ENCODE measurements at places on chromosomes 1 and 21. TPM values are rescaled to one million over a fixed set of nuclear protein-coding genes. Genes with fewer than 3 reads are reported as not detected.

GRCh38 chr1:100866041-100866900 lies 28.4 kb downstream of the EXTL2 start:
- peaks cover 4% of the 10 kb centered on the region for H3K4me1 ChIP-seq
- H3K27me3 ChIP-seq: no peaks in the 10 kb centered on the region
- no peak overlapping the region for H3K4me3 ChIP-seq
- no peak for DNase-seq
- H3K36me3 ChIP-seq: no peaks in the 10 kb centered on the region

DNA sequence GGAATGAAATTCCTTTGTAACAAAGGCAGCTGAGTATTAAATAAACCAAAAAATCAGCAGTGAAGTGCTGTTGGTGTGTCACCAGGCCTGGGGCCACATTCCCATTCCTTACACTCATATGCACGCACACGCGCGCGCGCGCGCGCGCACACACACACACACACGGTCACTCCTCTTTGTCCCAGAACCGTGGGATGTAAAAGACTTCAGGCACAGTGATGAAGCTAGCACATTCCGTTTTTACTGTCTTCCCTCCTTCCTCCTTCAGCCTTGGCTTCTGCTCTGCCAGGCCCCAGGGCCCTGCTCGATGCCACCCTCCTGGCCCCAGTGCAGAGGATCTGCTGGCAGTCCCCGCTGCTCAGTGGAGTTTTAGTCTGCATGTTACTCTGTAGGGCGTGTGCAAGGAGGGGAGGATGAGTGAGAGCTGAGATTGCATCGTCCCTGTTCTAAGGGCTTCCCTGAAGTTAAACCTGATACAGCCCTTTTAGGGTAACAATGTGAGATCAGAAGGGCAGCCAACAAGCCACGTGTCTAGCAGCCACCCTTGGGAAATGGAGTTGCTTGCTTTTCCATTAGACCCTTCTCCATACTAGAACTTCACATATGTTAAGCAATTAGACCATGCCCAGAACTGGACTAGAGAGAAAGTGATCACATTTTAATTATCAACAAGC lies 71.7 kb upstream of the WDR26 start:
- peaks cover 61% of the 10 kb centered on the region for H3K4me1 ChIP-seq
- DNase-seq: no peak
- no peaks in the 10 kb centered on the region for H3K27me3 ChIP-seq
- H3K4me3 ChIP-seq: no peak overlapping the region
- no peak overlapping the region for H3K27ac ChIP-seq
- peaks cover 2% of the 10 kb centered on the region for H3K36me3 ChIP-seq

LRRC38 gene
- not detected for total RNA-seq

DNA sequence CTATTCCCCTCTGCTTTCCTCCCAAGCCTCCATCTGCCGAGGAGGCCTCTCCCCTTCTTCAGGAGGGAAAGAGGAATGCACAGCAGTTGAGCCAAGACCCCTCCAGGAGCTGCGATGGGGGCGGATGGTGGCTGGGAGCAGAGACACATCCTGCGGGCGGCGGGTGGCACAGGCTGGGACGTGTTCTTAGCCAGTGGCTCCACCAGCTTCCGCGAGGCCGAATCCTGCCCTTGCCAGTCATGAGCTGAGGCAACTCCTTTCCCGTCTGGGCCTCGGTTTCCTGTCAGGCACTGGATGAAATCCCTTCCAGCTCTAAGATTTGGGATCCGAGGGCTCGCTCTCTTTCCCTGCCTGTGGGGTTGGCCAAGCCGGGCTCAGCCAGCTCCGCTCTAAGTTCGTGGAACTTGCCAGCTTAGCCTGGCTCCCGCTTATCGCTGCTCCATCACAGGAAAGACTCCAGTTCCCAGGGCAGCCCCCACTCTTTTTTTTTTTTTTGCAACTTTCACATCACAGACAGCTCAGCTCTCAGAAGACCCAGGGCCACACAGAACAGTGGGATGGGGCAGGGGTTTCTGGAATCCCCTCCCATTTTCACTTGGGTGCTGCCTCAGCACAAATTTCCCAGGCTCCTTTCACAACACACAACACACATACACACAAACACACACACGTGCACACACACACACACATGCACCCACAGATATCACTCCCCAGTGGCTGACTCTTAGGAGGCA lies 506 bp downstream of the MYOM3 start:
- no peak for DNase-seq
- H3K27ac ChIP-seq: no peak overlapping the region
- H3K4me3 ChIP-seq: peak overlapping the region; percentile 29
- peaks cover 41% of the 10 kb centered on the region for H3K4me1 ChIP-seq
- no peaks in the 10 kb centered on the region for H3K36me3 ChIP-seq

CD52 gene
- not detected for total RNA-seq

GRCh38 chr1:236175642-236176336 lies 33.5 kb downstream of the GPR137B start:
- DNase-seq: no peak
- H3K27ac ChIP-seq: peak overlapping the region; percentile 58
- peaks cover 3% of the 10 kb centered on the region for H3K36me3 ChIP-seq
- H3K4me1 ChIP-seq: peaks cover 15% of the 10 kb centered on the region
- H3K27me3 ChIP-seq: no peaks in the 10 kb centered on the region

DNA sequence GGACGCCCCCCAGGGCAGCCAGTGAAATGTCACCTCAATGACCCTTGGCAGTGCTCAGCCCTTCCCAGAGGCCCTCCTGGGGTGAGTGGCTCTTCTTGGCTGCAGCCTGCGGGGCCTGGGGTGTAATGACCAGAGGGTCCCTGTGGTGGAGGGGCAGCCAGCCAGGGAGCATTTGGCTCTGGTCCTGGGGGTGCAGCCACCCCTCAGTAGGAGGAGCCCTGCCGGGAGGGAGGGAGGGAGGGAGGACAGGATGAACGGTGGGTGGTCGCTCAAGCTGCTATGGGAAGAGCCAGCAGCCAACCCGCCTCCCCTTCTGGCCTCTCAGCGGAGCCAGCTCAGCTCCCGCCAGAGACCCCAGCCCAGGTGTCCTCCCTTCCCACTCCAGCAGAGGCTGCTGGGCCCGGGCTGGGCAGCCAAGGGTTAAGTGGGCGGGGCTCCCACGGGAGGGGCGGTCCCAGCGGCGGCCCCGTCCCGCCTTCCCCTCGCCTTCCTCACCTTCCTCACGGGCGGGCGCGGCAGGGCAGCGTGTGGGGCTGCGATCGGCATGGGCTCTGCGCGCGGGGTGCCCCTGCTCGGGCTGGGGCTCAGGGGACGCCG lies 9.0 kb upstream of the PLCH2 start:
- H3K27me3 ChIP-seq: peaks cover 10% of the 10 kb centered on the region
- no peak for DNase-seq
- H3K4me1 ChIP-seq: peaks cover 3% of the 10 kb centered on the region
- H3K36me3 ChIP-seq: no peaks in the 10 kb centered on the region

BSND gene
- total RNA-seq: not detected

GRCh38 chr1:233189526-233189925 lies 106.0 kb downstream of the PCNX2 start:
- H3K4me3 ChIP-seq: no peak overlapping the region
- DNase-seq: no peak
- no peaks in the 10 kb centered on the region for H3K4me1 ChIP-seq
- H3K27ac ChIP-seq: no peak overlapping the region
- peaks cover 12% of the 10 kb centered on the region for H3K36me3 ChIP-seq
- no peaks in the 10 kb centered on the region for H3K27me3 ChIP-seq

GRCh38 chr1:27719286-27720251 lies 6.2 kb upstream of the FAM76A start:
- H3K36me3 ChIP-seq: peaks cover 6% of the 10 kb centered on the region
- peaks cover 1% of the 10 kb centered on the region for H3K4me1 ChIP-seq
- peaks cover 28% of the 10 kb centered on the region for H3K27me3 ChIP-seq
- H3K27ac ChIP-seq: no peak overlapping the region

DNA sequence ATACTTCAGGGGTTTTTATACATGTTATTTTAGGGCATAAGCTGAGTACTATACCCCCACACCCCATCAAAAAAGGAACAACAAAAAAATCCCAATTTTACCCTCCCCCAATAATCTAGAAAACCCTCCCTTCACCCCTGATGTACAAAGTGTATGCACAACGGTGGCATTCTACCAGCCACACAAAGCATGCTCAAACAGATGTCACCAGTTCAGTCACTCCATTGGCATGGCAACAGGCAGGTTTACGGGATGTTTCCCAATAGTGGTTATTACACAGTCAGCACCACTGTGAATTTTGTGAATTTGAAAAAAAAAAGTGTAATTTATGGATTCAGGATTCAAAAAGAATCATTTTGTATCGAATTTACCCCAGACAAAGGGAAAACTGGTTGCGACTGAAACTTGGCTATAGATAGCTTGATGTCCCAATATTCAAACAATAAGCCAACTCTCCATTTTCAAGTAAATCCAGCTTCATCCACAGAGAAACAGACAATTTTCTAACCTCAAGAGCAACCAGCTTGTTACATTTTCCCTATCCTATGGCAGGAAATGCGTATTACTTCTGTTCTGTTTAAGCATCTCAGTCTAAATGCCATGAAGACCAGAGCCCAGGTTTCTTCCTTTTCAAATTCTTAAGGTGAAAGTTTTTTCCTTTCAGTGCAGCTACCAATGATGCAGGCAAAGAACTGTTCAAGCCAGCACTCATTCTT lies 34.0 kb upstream of the SLC45A3 start:
- no peak overlapping the region for H3K4me3 ChIP-seq
- DNase-seq: no peak
- peaks cover 27% of the 10 kb centered on the region for H3K4me1 ChIP-seq
- peak overlapping the region; percentile 45 for H3K27ac ChIP-seq
- no peaks in the 10 kb centered on the region for H3K27me3 ChIP-seq

DNA sequence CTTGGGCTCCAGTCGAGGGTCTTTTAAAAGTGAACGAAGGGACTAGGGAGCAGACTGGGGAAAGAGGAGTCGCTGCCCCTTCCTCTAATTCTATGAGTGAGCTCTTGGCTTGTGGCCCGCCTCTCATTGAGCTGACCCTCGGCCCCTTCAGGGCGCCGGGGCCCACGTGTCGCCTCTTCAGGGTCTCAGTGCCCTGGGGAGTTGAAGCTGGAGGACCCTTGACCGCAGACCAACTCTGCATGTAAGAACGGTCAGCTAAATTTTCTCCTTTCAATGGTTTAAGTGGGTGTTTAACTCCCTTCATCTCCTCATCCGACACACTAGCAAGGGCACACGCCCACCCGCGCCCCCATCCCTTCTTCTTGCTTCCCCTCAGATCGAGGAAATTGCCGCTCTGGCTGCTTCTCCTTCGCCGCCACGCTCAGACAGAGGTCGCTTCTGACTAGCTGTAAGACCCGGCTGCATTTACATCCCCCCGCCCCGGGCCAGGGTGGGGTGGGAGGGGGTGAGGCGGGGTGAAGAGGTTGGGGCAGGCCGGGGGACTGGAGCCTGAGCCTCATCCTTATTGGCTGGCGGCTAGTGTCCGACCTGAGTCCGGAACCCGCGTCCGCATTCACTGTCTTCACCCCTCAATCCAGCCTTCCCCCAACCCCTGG lies 10.9 kb downstream of the NR5A2 start:
- H3K36me3 ChIP-seq: peaks cover 3% of the 10 kb centered on the region
- no peak overlapping the region for H3K27ac ChIP-seq
- DNase-seq: no peak
- peaks cover 71% of the 10 kb centered on the region for H3K27me3 ChIP-seq
- peak overlapping the region; percentile 58 for H3K4me3 ChIP-seq
- peaks cover 27% of the 10 kb centered on the region for H3K4me1 ChIP-seq

UBL4B gene
- total RNA-seq: not detected

MANEAL gene
- 4.2 TPM for total RNA-seq

AADACL3 gene
- not detected for total RNA-seq

GRCh38 chr1:4792565-4792964 lies 138.2 kb downstream of the AJAP1 start:
- no peak overlapping the region for H3K4me3 ChIP-seq
- H3K36me3 ChIP-seq: no peaks in the 10 kb centered on the region
- no peak for DNase-seq
- no peaks in the 10 kb centered on the region for H3K27me3 ChIP-seq
- no peaks in the 10 kb centered on the region for H3K4me1 ChIP-seq
- H3K27ac ChIP-seq: no peak overlapping the region

CACNA1S gene
- 0.07 TPM for total RNA-seq

- no peak for DNase-seq
- H3K4me1 ChIP-seq: peaks cover 30% of the 10 kb centered on the region
These were observed 113.0 kb downstream of the SIK1 start for GRCh38 chr21:43313939-43314405.

DNA sequence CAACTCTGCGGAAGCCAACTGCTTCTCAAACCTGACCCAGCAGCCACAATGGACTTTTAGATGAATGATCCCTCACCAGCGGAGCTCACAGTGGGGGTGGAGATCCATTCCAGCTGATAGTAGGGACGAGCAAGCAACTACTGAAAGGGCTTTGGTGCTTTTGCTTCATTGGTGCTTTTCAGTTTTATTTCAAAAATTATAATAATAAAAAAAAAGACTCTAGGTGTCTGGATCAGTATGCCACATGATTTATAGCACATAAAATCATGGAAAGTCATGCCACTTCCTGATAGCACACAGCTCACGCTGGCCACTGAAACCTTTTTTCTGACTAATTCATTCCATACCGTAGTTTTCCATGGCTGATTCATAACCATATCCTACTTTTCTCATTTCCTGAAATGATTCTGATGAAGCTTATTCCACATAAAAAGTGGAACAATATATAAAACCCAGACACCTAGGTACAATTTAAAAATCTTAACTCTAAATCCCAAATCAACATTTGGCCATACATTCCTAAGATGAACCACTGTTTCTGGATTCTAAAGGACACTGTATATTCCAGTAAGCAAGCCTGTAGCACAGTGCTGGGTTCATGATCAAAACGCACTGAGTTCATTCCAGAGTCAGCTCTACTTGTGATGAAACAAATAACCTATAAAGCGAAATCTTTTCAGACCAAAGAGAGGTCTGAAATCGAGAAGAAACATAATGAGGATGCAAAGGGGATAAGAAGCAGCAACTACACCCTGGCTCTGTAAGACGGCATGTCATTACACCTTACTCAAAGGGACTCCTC lies 41.3 kb upstream of the KCNE1 start:
- no peak for DNase-seq
- no peaks in the 10 kb centered on the region for H3K27me3 ChIP-seq
- H3K27ac ChIP-seq: peak overlapping the region; percentile 94
- H3K4me3 ChIP-seq: peak overlapping the region; percentile 64
- H3K36me3 ChIP-seq: no peaks in the 10 kb centered on the region
- peaks cover 43% of the 10 kb centered on the region for H3K4me1 ChIP-seq

TCHH gene
- not detected for total RNA-seq

- DNase-seq: no peak
- no peaks in the 10 kb centered on the region for H3K4me1 ChIP-seq
- H3K27me3 ChIP-seq: peaks cover 18% of the 10 kb centered on the region
- H3K36me3 ChIP-seq: no peaks in the 10 kb centered on the region
- H3K27ac ChIP-seq: no peak overlapping the region
These were observed 38.4 kb downstream of the RAP1GAP start for GRCh38 chr1:21630571-21631343.

Measured in chondrocyte (in vitro differentiated cells).